ENCODE measurements at places on chromosomes 1 and 21.

GRCh38 chr1:37602750-37603694, 7.3 kb upstream of the GNL2 start:
- peak; percentile 35 for DNase-seq

DNA sequence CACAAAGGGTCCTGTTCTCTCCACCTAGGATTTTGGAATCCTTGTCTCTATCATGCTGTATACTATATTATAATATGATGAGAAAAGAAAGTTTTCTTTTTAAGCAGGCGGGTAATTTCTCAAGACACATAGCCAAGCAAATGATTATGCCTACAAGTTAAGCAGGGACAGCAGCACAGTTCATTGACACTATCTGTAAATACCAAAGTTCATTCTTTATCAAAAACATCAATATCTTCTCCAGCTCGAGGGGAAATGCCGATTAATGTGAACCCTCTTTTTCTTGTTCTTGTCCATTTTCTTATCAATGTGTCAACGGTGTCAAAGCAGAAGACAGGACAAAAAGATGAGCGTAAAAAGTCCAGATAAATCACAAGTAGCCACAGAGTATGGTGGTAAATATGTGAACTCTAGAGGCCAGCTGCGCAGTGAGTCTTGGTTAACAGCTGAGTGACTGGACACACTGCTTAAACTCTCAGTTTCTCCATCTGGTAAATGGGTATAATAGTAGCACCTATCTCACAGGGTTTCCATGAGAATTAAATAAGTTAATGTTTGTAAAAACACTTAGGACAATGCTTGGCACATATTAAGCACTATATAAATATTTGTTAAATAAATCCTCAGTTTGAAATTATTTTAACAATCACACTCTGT, 30.9 kb downstream of the LPAR3 start:
- no peak for DNase-seq

DNA sequence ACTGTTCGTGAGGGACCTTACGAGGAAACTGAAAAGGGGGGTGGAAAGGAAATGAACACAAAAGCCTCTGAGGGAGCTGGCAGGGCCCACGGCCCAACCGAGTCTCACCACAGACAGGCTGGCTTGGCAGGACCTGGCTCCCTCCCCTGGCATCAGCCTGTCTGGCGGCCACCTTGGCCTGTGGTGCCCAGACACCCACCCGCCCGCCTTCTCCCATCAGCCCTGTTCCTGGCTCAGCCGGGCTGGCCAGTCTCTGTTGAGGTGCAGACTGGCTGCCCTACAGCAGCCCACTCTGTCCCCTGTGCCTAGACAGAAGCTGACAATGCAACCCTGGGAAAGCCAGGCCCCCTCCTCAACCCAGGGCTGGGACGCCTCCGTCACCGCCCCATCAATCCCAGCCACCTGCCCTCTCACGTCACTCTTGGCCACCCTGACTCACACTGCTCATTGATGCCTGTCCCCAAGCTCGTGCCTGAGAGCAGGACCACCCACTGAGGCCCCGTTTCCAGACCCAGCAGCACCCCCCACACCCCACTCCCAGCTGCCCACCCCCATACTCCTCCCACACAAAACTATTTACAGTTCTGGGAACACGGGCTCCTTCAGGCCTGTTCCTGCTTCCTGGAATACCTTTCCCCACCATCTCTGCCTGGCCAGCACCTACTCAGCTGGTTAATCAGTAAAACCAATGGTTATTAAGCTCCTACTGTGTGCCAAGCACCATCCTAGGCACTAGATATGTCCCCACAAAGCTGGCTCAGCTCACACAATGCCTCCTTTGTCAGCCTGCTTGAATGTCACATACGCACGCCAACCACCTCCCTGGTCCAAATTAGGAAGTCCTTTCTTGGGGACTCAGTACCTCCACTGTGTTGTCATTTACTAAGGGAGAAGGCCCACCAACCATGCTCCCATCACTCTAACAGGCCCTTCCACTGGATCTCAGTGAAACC, 22.7 kb downstream of the SDC3 start:
- DNase-seq = peak; percentile 70

- DNase-seq = peak; percentile 29
Measured at GRCh38 chr1:56411484-56412180, 167.7 kb downstream of the PLPP3 start.

DNA sequence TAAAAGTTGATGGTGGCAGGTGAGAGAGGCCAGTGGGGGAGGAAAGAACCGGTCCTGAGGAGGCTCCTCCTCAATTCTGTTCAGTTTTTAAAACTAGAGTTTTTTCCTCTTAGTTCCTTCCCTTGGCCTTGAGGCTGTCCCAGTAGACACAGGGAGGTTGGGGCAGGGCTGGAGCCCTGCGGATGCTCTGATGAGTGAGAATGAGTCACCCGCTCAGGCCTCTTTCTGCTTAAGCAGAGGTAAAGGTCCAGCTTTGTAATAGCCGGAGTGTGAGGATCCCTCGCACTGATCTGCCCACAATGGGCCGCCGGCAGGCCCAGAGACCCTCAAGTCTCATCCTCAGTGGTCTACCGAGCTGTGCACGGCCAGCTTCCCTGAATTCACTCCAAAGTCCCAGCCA, 49.6 kb upstream of the IRF2BP2 start:
- DNase-seq = no peak

GRCh38 chr1:63955370-63956145, 181.7 kb downstream of the ROR1 start:
- no peak for DNase-seq
